Brain microvascular endothelial cell (primary cell): ENCODE measurements at places on chromosomes 16 and 17.
A peak's percentile ranks its signal among the peaks of the same experiment; 100 is the strongest.

DNA sequence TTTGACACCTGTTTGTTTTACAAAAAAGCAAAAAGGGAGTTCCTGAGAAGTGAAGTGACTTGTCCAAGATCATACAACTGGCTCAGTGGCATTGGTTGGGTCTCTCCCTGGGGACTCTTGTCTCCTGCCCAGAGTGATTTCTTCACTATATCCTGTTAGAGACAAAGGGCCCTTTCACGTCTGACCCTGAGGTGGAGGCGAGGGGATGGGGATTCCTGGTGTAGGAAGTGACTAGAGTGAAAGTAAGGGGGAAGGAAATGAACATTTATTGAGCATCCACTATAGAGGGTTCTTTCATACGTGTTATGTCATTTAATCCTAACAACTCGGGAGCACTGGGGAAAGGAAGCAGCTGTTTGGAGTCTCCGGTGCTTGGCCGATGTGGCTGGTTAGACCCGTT lies 9.0 kb downstream of the ITGB3 start:
- DNase-seq = no peak

DNA sequence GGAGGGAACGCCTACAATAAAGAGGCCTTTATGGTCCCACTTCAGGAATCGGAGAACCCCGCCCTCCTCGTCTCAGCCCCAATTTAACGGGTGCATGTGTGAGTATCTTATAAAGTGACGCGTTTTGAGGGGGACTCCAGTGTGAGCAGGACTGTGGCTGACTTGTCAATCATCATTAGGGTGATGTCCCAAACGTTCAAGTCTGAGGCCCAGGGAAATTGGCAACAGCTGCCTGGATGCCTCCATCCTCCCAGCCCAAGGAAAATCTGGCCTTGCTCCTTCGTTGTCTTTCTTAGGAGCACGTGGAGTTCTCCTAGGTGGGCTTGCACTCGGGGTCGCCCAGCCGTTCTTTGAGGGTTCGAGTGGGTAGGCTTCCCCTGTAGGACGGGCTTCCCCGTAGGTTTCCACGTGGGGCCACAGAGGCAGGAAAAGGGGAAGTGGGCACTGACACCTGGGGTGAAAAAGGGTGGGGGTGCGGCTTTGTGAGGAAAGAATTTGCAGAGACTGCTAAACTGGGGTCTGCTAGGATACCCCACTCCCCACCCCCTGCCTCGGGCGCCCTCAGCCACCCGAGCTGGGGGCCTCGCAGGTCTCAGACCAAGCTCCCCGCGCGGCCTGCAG lies 561 bp upstream of the HERPUD1 start:
- no peak for DNase-seq

GRCh38 chr16:80380514-80380913 lies 160.3 kb upstream of the DYNLRB2 start:
- DNase-seq = no peak

DNA sequence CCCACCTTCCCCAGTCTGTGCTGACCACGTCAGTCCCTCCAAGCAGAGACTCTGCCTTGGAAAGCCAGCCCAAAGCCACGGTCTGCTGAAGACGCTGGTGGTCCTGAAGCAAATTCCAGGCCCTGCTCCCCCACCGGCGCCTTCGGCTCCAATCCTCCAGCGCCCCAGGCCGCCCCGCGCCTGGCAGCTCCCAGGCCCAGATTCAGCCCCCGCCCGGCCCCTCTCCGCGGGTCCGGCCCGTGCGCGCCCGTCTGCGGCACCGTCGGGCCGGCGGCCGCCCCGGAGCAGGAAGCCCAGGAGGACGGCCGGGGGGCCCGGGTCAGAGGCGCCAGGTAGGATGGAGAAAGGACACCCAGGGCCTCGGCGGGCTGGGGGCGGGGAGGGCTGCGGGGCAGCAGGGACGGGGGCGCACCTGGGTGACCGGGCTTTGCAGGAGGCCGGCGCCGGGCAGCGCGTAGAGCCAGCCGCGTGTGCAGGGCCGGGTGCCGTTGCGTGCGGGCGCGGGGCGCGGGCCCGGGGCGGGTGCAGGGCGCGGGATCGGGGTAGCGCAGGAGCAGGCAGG lies 594 bp upstream of the SLC22A31 start:
- no peak for DNase-seq

DNA sequence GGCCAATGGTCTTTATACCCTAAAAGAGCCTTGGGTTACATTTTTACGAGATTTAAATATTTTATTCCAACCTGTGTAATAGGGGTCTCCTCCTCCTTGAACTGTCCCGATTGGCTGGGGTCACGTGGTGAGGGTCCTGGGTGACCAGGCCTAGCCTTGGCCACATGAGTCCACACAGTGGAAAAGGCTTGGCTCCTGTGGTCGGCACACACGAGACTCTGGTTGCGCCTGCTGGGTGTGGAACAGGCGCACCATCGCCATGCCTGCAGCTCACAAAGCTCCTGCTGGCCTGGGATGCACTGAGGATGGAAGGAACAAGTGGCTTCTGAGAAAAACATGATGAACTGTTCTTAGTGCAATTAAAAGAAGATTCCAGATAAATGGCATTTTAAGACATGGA lies 103.9 kb upstream of the ZNF750 start:
- no peak for DNase-seq

DNA sequence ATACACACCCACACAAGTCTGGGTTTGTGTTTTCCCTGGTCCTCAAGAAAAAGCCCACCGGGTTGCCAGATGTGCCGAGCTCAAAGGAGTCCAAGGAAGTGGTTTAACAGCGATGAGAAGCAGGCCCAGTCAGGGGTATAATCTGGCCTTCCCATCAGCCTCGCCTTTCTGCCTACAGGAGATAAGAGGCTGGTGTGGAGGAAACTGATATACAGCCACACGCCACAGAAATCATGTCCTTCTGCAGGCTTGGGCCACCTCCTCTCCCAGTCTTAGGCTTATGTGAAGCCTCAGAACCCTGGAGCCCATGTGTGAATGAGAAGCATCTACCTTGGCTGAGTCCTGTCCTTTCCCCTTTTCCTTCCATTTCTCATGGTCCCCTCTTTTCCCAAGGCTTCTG lies 43.6 kb upstream of the MMP2 start:
- no peak for DNase-seq

DNA sequence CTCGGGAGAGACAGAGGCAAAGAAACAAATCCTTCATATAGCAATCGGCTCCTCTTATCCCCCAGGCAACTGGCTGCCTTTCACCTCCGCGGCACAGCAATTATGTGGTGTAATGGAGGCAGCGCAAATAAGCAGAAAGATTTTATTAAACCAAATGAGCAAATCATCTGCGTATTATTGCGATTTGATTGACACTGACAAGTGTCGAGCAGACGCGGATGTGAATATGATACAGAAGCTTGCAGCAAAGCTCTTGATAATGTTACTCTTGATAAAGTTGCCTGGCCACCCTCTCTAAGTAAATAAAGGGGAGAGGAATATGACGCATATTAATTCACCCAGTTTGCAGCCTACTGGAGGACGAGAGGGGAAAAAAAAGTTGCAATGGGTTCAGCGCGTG lies 26.5 kb upstream of the AKTIP start:
- no peak for DNase-seq

DNA sequence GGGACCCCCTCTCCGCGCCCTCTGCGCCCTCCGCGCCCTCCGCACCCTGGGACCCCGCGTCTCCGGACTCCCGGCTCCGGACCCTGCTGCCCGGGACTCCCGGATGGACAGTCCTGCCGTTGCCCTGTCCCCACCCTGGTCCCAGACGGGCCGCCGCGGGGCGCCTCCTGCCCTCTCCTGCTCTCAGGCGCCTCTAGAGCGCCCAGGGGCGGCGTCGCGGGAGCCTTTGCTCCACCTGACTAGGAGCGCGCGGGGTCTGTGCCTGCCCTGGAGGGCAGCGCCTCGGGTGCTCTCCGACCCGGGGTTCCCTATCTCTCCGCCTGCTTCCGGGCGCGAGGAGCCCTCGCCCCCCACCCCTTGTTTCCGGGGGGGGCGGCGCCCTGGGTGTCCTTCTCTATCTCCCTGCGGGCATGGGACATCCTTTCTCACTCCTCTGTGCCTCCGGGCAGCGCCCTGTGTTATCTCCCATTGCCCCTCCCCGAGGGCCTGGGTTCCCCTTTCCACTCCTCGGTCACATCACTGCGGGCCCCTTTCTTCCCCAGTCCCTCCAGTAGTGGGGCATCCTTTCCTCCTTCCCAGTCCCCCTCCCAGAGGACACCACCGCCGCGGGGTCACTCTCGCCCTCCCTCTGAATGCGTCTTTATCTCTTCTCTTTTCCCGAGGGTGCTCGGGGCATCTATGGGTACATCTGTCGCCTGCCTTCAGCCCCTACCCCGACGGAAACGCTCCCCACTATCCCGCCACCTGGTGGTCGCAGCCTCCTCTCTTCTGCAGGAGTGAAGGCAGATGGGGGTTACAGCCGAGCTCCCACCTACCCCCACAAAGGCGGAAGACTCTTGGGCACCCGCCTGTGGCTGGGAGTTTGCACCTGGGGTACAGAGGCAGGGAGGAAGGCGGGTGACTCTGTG lies 875 bp downstream of the PRKCB start:
- no peak for DNase-seq

GRCh38 chr16:9607515-9608230 lies 516.2 kb downstream of the HAPSTR1 start:
- DNase-seq = no peak

- peak; percentile 4 for DNase-seq
These were observed 162.5 kb downstream of the MAF start for GRCh38 chr16:79437764-79438751.

DNA sequence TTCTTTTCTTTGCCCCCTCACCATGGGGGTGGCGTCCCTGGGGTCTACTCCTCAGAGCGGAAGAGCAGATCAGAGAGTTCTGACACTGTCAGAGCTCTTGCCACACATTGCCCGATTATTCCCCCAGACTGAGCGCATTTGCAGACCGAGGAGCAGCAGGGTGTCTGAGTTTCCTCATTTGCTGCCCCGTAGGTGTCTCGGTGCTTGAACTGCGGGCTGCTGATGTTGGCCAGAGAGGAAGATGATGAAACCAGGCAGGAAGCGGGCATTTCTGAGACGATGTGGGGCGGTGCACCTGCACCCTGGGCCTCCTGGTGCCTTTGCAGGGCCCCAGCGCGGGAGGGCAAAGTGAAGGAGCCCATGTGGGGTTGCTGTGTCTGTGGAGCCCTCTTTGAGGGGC lies 55.2 kb downstream of the ARSG start:
- no peak for DNase-seq

DNA sequence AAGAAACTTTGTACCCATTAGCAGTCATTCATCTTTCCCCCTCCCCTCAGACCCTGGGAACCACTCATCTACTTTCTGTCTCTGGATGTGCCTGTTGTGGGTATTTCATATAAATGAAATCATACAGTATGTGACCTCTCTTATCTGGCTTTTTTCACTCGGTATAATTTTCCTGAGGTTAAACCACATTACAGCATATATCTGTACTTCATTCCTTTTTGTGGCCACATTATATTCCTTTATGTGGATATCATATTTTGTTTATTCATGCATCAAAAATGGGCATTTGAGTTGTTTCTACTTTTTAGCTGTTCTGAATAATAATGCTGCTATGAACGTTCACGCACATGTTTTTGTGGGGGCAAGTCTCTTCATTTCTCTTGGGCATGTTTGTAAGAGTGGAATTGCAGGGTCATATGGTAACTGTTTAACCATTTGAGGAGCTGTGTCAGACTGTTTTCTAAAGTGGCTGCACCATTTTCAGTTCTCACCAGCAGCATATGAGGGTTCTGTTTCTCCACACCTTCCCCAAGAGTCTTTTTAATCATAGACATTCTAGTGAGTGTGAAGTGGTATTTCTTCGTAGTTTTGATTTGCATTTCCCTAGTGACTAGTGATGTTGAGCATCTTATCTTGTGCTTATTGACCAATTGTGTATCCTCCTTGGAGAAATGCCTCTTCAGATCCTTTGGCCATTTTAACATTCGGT lies 3.8 kb downstream of the SNX29 start:
- no peak for DNase-seq

DNA sequence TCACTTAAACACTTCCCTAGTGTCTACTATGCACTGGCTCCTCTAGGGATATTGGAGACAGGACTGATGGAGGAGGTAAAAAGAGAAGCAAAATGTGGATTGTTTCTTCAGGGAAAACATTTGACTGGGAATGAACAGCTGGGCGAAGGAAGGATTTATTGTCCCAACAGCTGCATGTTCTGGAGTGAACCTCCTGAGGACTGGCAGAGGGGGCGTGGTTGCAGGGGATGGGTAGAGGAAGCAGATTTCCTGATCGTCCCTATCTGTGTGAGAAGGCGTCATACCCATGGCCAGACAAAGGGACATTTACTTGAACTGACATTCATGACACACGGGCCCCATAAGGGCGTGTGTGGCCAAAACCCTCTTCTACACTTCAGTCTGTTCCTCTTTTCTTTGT lies 321.5 kb downstream of the MAP2K4 start:
- no peak for DNase-seq

DNA sequence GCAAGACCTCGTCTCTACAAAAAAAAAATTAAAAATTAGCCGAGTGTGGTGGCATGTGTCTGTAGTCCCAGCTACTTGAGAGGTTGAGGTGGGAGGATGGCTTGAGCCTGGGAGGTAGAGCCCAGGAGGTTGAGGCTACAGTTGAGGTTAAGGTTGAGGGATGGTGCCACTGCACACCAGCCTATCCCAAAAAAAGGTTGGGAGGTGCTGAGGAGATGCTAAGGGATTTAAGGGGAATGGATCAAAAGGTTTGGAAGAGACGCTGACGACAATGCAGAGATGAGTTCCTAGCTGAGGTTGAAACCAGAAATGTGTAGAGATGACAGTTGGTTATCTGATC lies 4.7 kb upstream of the NSMCE1 start:
- DNase-seq = no peak

- DNase-seq = peak; percentile 44
These were observed 593 bp downstream of the SLC38A7 start for GRCh38 chr16:58684001-58684353.

DNA sequence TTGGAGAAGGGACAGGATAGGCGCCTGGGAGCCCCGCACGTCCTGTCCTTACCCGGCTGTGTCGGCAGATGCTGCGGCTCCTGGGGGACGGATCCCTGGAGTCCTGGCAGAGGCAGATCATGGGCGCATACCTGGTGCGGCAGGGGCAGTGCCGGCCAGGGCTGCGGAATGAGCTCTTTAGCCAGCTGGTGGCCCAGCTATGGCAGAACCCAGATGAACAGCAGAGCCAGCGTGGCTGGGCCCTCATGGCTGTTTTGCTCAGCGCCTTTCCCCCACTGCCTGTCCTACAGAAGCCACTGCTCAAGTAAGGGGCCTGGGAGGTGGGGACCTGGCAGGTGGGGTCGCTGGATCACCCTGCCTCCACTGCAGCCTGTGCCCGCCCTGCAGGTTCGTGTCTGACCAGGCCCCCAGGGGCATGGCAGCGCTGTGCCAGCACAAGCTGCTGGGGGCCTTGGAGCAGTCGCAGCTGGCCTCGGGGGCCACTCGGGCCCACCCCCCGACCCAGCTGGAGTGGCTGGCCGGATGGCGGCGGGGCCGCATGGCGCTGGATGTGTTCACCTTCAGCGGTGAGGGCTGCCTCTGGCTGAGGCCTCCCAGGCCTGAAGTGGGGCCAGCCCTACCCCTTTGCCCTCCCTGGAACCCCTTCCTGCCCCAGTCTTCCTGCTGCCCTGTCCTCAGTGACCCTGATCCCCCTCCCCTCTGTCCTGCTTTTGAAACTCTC lies 20.2 kb upstream of the SMIM5 start:
- DNase-seq = no peak

- no peak for DNase-seq
These were observed 167.8 kb downstream of the KATNIP start for GRCh38 chr16:27717726-27718125.

- DNase-seq = no peak
These were observed 19.5 kb downstream of the PRR11 start for GRCh38 chr17:59175076-59175475.
